ENCODE measurements at places on chromosomes 6 and 20.

DNA sequence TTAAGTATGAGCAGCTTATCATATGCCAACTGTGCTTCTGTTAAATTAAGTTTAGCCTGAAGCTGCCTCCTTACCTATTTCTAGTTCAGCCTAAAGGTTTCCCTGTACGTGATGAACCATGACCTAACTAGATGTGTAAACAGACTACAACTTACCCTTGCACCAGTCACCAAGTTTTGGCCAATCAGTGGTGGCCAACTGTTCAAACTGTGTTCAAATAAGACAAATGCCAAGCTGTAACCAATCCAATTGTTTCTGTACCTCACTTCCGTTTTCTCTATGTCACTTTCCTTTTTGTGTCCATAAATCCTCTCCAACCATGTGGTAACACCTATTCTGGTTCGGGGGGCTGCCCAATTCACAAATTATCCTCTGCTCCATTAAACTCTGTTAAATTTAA is 6.0 kb upstream of the SLC2A10 start:
- no peak for DNase-seq

GRCh38 chr20:60403105-60403741 is 445.0 kb downstream of the CDH26 start:
- DNase-seq, result no peak

GRCh38 chr6:10451828-10452509 is 37.1 kb upstream of the TFAP2A start:
- no peak for DNase-seq

DNA sequence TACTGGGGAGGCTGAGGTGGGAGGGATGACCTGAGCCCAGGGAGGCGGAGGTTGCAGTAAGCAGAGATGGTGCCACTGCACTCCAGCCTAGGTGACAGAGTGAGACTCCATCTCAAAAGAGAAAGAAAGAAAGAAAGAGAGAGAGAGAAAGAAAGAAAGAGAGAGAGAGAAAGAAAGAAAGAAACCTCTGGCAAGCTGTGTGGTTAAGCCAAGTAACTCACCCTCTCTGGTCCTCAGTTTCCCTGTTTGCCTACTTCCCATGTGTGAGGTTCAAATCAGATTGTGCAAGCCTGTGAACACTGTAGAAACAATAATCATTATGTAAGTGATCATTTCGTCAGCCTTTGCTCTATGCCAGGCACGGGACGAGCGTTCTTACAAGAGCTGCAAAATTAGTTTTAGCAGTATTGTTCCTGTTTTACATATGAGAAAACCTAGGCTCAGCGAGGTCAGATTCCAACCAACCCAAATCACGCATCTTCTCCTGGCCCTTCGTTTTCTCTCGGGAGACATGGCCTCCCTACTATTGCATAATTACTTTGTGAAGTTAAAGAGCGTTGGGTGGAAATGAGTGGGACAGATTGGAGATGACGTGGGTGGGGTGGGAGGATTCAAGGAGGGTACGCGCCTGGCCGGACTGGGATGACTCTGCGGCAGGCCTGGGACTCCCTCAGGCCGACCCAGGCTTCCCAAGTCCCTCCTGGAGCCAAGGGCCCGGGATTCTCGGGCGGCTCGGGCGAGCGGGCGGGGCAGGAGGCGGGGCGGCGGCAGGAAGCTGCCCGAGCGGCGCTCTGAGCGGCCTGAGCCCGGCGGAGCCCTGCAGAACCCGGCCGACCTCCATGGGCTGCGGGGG is at the start of gene SNX21:
Gene SNX21, plus strand, starts transcription at position 770 of the 853 bp plus-strand sequence. CDS start 121 bp downstream, outside the sequence.
- DNase-seq, result no peak

DNA sequence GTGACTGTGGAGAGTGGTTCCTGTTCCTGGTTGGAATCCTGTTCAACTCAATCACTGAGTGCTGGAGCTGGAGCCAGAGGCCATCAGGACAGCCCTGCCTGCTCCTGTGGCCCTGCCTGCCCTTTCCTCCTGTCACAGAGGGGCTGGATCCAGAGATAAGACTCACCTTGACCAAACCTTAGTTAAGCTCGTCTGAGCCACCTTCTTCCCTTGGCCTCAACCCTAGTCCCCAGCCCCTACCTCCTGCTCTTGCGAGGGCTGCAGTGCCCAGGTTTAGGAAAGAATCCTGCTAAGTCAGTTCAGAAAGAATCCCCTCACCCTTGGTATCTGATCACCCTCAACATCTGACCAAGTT is 47.0 kb upstream of the CST5 start:
- no peak for DNase-seq

- DNase-seq, result no peak
Measured at GRCh38 chr6:14055541-14055940, 62.0 kb upstream of the CD83 start.

DNA sequence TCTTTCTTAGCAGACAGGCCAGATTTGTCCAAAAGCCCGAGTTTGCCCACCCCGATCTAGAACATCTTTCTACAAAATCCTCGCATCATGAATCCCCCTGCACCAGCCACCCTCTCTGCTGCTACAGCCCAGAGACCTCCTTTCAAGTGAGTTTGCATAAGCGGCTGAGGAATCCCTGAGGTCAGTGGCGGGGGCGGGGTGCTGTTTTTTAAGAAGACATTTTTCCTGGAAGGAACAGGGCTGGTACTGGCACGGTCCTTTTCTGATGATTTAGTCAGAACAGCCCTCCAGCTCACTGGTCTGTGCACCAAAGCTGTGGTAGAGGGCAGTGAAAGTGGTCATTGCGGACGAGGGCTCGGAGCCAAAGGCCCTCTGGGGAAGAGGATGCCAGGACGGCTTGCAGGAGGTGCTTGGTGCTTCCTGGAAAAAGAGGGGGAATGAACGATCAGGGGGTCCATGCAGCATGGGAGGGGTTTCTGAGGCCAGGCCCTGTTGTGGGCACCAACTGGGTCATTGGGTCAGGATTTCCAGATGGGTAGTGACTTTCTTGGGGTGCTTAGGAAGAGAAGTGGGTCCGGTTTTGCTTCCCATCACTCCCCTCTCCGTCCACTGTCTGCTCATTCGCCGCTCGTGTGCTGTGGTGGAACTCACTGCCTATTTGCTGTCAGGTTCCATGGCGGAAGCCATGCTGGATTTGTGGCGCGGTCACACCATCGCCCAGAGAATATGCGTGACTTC is 50.4 kb downstream of the GNAS-AS1 start:
- DNase-seq, result no peak

DNA sequence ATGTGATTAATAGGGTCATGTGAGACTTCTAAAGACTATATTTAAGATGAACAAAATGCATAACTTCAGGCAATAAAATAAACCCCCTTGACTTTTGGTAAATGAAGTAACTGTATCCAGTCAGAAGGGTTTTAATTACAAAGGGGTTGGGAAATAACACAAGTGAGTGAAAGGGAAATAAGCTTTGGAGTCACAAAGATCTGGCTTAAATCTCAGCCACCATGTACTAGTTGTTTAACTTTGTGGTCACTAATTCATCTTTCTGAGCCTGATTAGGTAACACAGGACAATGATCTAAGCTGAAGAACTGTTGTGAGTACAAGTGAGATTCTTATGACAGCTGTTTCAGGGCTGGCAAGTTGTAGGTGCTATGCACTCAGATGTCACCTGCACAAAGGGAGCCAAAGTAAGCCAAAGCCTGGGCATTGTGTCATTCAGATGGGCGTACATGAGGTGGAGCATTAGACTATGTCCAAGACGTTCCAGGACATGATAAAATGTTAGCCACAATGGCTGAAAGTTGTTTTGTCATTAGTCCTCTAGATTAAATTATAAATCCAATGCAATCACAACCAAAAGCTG is 13.8 kb downstream of the TOMM34 start:
- DNase-seq, result no peak

DNA sequence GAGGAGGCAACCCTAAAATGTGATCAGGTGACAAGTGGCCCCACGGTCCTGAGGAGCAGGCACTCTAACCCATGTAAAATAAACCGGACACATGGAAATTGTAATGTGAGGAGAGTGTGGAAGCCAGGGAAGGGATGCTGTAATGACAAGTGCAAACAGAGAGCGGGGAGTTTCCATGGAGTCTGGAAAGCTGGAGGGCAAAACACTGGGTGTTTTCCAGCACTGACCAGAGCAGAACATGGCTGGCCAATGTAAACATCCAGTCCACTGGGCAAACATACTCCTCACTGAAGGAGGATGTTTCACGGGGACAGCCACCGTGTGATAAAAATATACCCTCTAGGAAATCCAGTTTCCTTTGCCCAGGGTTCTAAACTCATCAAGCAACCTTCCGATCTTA is 219.0 kb upstream of the JARID2 start:
- DNase-seq, result no peak

- DNase-seq, result no peak
Measured at GRCh38 chr20:17993546-17993945, 24.7 kb downstream of the MGME1 start.

DNA sequence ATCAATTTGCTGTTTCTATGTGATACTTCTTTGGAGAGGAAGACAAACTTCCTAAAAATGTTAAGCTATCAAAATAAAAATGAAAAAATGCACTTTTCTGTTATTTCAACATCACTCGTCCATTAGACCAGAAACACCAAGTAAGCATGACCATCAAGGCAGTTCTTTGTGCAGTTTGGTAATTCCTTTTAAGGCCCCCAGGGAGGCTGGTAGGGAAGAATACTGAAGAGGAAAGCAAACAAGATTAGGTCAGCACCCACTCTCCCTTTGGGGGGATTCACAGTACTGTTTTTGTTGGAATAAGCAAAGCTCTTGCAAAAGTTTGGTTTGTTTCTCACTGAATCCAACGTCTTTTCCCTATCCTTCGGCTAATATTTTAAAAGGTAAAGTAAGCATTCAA is 206.8 kb upstream of the SLC35B3 start:
- DNase-seq, result no peak

DNA sequence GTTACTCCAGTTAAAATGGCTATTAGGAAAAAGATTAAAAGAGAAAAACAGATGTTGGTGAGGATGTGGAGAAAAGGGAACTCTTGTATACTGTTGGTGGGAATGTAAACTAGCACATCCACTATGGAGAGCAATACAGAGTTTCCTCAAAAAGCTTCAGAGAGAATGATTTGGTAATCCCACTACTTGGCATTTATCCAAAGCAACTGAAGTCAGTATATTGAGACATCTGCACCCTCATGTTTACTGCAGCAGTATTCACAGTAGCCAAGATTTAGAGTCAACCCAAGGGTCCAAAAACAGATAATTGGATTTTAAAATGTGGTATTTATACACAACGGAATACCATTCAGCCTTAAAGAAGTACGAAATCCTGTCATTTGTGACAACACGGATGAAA is 469.5 kb downstream of the QKI start:
- no peak for DNase-seq

DNA sequence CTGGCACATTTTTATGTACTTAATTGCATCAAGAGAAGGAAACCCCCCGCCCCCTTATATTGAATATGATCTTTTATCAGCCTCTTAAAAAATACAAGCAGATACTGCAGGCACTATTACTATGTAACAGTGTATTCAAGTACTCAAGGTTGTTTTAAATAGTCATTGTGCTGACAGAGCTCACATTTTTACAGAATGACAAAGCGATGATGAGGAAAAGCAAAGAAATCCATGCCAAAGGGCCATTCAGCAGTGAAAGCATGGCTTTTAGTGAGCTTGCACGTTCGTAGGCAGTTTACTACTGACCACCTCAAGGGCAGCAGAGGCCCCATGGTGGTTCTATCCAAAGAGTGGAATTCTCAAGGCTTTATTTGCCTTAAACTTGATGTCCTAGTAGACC is 146.8 kb downstream of the RPS12 start:
- no peak for DNase-seq

GRCh38 chr20:22921595-22922421 is 113.3 kb upstream of the SSTR4 start:
- DNase-seq, result no peak

DNA sequence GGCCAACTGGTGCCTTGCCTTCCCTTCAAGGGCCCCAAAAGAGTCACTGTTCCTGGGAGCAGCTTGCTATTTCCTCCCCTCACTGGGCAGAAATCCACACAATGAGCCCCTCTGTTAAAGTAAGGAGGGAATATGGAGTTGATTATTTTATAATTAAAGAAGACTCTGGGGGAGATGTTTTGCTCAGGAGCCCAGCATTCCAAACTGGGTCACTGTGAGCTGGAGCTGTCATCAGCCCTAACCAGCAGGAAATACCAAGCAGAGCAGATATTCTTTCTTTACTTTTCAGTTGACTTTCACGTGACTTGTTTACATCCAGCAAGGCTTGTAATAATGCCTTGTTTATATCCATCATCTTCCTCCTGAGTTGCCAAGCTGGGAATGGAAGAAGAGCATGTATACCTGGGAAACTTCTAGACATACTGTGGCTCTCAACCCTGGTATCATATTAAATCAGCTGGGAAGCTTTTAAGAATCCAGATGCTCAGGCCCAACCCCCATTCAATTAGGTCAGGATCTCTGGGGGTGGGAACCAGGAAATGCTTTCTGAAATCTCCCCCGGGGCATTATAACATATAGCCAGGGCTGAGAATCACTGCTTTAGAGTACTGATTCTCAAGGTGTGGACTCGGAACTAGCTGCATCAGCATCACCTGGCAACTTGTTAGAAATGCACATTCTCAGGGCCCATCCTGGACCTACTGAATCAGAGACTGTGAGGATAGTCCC is 175.6 kb upstream of the MYLIP start:
- DNase-seq, result no peak
